ENCODE measurements at places on chromosomes 7 and 10.

- peak; percentile 27 for ATAC-seq
These were observed 170.9 kb downstream of the CDK14 start for GRCh38 chr7:90766814-90767564.

DNA sequence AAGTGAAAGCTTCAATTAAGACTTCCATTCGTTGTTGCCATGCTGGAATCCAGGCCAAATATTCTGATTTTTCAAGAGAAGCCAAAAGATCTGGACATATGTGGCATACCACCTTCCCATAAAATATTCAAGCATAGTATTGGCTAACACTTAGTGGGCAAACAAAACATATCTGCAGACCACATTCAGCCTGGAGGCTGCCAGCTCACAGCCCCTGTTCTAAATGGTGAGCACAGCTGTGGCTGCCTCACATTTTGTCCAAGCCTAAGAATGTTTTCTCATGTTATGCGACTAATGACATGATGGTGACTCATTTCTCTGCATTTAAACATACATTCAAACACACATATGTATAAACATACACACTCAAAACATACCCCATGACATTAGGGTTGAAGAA lies 10.6 kb upstream of the CALU start:
- no peak for ATAC-seq

- ATAC-seq, result peak; percentile 43
These were observed 265.4 kb downstream of the SKIDA1 start for GRCh38 chr10:21260066-21260465.

DNA sequence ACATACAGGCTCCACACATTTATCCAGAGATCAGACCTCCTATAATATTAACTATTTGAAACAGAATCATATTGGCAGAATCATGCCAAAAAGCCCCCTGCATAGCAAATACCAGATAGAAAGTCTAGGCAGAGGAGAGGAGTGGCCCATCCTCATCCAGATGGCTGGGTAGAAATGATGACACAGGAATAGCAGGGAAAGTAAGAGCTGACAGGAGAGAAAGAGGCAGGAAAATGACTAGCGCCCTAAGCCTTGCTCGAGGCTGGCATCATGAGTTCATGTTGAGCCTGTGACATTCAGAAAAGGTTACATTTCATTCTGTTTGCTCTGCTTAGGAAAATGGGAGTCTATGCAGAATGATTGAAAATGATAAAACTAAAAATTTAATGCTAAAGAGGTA lies 27.6 kb downstream of the WIPF3 start:
- no peak for ATAC-seq

GRCh38 chr7:121480566-121481335 lies 84.6 kb upstream of the FAM3C start:
- ATAC-seq, result no peak

- no peak for ATAC-seq
These were observed 430.5 kb upstream of the KLF6 start for GRCh38 chr10:4215485-4215884.

GRCh38 chr7:130622866-130623265 lies 45.7 kb downstream of the COPG2 start:
- ATAC-seq, result no peak

DNA sequence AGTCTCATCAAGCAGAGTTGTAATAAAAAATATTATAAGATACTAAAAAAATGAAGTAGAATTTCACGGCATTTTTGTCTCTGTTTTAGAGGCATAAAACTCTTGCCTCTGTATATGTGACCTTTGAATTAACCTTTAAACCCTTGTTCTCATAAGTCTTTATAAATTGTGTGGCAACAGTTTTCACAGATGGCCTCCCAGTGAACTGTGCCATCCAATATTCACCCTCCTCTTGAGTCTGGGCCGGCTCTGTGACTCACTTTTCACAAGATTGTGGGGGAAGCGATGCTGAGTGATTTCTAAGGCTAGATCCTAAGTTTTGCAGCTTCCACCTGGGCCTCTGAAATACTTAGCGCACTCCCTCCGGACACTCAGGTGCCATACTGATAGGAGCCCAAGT lies 4.6 kb upstream of the USP6NL start:
- no peak for ATAC-seq

DNA sequence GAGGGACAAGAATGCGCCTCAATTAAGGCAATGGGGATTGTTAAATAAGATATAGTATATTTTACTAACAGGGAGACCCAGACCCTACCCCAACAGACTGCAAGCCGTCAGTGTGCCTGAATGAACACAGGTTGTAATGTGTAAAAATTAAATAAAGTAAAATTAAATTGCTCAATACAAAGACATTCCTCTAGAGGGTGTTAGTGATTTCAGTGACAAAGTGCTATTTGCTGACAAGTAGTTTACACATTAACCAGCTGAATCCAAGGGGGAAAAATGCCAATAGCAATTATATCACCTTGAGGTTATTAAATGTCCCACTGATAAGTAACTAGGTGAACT lies 110.5 kb downstream of the EBF3 start:
- no peak for ATAC-seq

GRCh38 chr10:94545391-94546048 lies at the start of gene HELLS:
Gene HELLS, plus strand, starts transcription at chr10:94545788. Its CDS starts 134 bp downstream, at chr10:94545922.
- peak; percentile 80 for ATAC-seq
